Omental fat pad (tissue), 4 donors: ENCODE measurements at places on chromosomes 3 and 15. TPM values are rescaled to one million over a fixed set of nuclear protein-coding genes. Genes with fewer than 3 reads are reported as not detected.

The CPEB1 gene
- 1.3 TPM for total RNA-seq

The UBA7 gene
- total RNA-seq = 42.0 TPM

The DUOX1 gene
- total RNA-seq = 6.9 TPM

GRCh38 chr15:94021621-94022320 is 209.6 kb upstream of the MCTP2 start:
- no peak for DNase-seq

DNA sequence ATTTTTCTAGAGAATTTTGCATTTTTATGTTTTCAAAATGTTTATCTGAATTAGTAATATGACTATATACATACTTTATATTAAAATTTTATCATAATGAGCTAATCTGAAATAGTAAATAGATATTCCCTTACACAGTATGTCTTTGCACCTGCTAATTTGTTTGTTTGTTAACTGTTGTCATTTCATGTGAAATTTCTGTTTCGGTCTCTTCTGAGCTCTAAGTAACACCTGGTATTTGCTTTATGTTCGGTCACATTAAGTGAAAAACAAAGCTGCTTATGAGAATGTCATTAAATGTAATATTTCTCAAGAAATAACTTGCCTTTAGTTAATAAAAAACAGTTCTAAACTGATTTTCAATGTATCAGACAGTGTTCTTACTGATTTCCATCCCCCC is 61.1 kb downstream of the FNDC3B start:
- no peak for DNase-seq

DNA sequence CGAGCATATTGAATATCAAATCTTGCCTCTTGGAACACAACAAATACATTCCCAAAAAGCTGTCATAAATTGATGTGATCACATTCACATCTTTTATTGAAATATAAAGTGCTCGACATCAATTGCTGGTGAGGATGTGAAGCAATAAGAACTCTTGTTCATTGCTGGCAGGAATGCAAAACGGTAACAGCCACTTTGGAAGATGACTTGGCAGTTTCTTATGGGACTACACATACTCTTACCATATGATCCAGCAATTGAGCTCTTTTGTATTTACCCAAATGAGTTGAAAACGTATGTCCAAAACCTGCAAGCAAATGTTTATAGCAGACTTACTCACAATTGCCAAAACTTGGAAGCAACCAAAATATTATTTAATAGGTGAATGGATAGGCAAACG is 234.9 kb downstream of the CACNA2D3 start:
- DNase-seq = no peak

DNA sequence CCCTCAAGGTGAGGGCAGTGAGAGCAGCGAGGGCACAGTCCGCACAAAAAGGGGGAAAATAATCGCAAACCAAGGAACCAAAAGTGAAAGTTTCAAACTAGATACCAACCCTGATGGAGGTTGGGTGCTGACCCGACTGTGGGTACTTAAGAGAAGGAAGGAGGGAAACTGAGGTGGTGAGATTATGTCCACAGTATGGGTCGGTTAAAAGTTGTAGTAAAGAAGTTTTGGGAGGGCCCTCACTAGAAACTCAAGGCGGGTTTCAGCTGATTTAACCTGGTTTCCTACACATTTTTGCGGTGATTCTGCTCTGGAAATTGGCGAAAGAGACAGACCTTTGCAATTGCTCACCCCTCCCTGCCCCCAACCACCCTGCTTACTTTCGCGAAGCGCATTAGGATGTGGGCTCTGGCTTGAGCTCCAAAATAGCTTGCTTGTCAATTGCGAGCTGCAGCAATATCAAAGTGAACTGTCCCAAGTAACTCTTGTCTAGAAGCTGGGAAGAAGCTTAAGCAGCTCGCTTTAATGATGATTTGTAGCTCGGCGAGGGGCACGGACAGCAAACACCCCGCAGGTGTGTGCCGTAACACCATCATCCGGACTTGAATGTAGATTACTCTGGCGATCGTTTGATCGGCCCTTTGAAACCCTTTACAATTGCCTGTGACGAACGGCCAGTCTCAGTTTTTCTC is 15.8 kb downstream of the SOX2 start:
- no peak for DNase-seq

- no peak for DNase-seq
Observed at GRCh38 chr15:62649793-62650420, 392.6 kb upstream of the TPM1 start.

- peak; percentile 5 for DNase-seq
Observed at GRCh38 chr15:101047301-101047781, 128.2 kb downstream of the LRRK1 start.
